ENCODE measurements at places on chromosomes 11 and 22.

GRCh38 chr22:50252082-50253045 is 1.3 kb upstream of the HDAC10 start:
- H3K4me1 ChIP-seq = no peaks in the 10 kb centered on the region
- no peaks in the 10 kb centered on the region for H3K36me3 ChIP-seq
- no peak overlapping the region for H3K27ac ChIP-seq
- H3K4me3 ChIP-seq = peak overlapping the region; percentile 76
- peak; percentile 87 for DNase-seq

DNA sequence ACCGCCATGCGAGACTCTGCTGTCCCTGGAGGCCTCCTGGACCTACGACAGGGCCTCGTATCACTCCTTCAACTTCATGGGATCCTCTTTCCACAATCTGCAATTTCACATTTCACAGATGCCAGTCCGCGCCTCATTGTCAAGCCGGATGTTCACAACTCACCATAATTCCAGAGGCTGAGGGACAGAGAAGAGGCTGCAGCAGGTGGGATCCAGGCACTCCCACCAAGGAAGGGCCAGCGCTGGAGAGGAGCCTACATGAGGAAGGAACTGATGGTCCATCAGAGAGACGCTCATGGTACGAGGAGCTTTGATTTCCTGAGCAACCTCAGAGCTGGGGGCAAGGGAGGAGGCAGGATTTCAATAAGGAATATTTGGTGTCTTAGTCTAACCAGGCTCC is 495.0 kb downstream of the BRD1 start:
- no peak overlapping the region for H3K4me3 ChIP-seq
- H3K4me1 ChIP-seq = no peaks in the 10 kb centered on the region
- no peak for DNase-seq
- H3K36me3 ChIP-seq = no peaks in the 10 kb centered on the region
- no peaks in the 10 kb centered on the region for H3K27me3 ChIP-seq
- H3K27ac ChIP-seq = no peak overlapping the region

DNA sequence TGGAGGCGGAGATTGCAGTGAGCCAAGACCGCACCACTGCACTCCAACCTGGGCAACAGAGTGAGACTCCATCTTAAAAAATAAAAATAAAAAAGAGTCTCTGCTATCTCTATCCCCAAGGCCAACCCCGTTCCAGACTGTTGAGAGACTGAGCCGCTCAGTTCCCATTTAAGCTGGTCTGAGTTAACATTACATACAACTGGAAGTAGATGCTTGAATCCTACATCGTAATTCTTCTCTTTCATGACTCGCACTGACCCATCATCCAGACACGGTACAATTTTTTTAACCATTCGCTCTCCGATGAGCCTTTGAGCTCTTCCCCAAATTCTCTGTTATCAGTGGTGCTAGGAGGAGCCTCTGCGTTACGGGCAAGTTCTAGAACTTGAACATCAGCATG is 4.9 kb upstream of the CYTH4 start:
- H3K4me1 ChIP-seq = no peaks in the 10 kb centered on the region
- no peaks in the 10 kb centered on the region for H3K36me3 ChIP-seq
- H3K4me3 ChIP-seq = no peak overlapping the region
- H3K27me3 ChIP-seq = no peaks in the 10 kb centered on the region
- DNase-seq = no peak

DNA sequence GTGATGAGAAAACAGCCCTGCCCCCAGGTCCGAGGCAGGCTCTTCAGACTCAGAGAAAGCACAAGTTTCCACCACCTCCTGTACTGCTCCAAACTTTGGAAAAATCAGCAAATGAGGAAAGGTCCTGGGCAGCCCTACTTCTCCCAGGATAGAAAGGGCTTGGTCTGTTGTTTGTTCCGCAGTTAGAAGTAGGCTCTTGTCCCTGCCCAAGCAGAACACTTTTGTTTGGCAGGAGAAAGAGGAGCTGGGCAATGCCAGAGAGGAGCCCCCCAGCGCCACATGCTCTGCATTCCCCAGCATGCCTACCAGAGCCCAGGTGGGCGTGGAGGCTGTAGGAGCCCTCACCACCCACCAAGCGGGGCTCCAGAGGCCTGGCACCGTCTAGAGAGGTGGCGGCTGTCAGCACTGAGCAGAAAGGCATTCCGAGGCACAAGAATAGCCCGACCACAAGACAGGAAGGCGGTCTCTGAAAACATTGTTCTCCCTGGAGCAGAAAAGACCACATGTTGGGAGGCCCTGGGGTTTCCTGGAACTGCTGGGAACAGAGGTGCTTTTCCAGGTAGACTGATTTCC is 90.3 kb upstream of the CD82 start:
- no peak overlapping the region for H3K4me3 ChIP-seq
- H3K4me1 ChIP-seq = no peaks in the 10 kb centered on the region
- DNase-seq = no peak
- H3K27me3 ChIP-seq = no peaks in the 10 kb centered on the region
- H3K27ac ChIP-seq = no peak overlapping the region
- peaks cover 2% of the 10 kb centered on the region for H3K36me3 ChIP-seq

DNA sequence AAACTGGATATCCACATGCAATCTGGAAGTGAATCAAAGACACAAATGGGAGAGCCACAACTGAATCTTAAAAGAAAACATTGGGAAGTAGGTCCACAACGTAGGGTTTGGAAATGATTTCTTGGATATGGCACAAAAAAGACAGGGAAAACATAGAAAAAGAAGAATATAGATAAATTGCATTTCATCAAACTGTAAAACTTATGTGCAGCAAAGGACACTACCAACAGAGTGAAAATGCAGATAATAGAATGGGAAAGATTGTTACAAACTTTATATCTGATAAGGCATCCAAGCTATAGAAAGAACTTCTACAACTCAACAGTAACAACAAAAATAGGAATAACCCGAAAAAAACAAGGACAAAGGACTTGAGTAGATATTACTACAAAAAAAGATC is 89.6 kb downstream of the ZNF280B start:
- DNase-seq = no peak
- no peak overlapping the region for H3K27ac ChIP-seq
- no peaks in the 10 kb centered on the region for H3K4me1 ChIP-seq
- H3K27me3 ChIP-seq = peaks cover 68% of the 10 kb centered on the region
- no peak overlapping the region for H3K4me3 ChIP-seq
- H3K36me3 ChIP-seq = no peaks in the 10 kb centered on the region

DNA sequence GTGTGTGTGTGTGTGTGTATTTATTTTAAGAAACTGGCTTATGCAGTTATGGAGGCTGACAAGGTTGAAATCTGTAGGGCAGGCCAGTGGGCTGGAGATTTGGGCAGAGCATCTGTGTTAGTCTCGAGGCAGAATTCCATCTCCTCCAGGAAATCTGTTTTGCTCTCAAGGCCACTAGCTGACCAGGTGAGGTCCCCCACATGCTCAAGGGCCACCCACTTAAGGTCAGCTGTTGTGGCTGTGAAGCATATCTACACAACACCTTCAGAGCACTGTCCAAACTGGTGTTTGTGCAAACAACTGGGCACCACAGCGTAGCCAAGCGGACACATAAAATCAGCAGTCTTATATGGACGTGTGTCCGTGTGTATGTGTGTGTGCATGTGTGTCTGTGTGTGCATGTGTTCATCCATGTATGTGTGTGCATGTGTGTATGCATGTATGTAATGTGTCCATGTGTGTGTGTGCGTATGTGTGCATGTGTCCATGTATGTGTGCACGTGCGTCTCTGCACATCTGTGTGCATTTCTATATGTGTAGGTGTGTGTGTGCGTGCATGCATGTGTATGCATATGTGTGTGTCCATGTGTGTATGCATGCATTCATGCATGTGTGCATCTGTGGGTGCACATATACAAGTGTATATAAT is 400.9 kb downstream of the BRD1 start:
- H3K36me3 ChIP-seq = no peaks in the 10 kb centered on the region
- H3K4me3 ChIP-seq = no peak overlapping the region
- H3K4me1 ChIP-seq = no peaks in the 10 kb centered on the region
- no peaks in the 10 kb centered on the region for H3K27me3 ChIP-seq
- no peak overlapping the region for H3K27ac ChIP-seq
- DNase-seq = no peak

DNA sequence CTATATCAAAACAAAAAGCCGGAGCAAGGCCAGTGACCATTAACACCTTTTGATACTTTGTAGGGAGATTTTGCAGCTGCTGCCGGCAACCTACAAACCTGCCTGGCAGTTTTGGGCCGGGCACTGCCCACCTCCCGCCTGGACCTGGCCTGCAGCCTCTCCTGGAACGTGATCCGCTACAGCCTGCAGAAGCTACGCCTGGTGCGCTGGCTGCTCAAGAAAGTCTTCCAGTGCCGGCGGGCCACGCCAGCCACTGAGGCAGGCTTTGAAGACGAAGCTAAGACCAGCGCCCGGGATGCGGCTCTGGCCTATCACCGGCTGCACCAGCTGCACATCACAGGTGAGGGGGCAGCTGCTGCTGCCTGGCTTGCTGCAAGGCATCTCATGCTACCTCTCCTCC is 34.2 kb downstream of the SHISA8 start:
- no peak for DNase-seq
- H3K36me3 ChIP-seq = peaks cover 96% of the 10 kb centered on the region
- no peaks in the 10 kb centered on the region for H3K27me3 ChIP-seq
- H3K4me1 ChIP-seq = no peaks in the 10 kb centered on the region
- no peak overlapping the region for H3K4me3 ChIP-seq

- H3K27ac ChIP-seq = no peak overlapping the region
- no peaks in the 10 kb centered on the region for H3K27me3 ChIP-seq
- H3K36me3 ChIP-seq = peaks cover 6% of the 10 kb centered on the region
- DNase-seq = no peak
- H3K4me1 ChIP-seq = no peaks in the 10 kb centered on the region
Measured at GRCh38 chr11:98766903-98767302, 253.8 kb upstream of the CNTN5 start.

DNA sequence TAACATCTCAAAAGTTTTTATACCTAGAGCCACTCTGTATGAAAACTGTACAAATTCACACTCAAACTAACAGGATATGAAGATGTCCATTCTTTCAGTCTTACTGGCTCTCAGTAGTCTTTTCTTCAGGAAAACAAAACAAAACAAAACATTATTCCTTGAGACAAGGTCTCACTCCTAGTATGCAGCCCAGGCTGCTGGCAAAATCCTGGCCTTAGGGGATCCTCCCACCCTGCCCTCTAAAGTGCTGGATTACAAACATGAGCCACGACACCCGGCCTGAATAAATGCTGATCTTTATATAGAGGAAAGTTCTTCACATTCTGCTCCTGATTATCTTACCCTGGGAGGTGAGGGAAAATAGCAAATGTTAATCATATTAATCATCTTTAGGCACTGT is 5.1 kb downstream of the APOL2 start:
- H3K27ac ChIP-seq = no peak overlapping the region
- peak; percentile 3 for DNase-seq
- H3K27me3 ChIP-seq = no peaks in the 10 kb centered on the region
- H3K36me3 ChIP-seq = peaks cover 10% of the 10 kb centered on the region
- H3K4me3 ChIP-seq = no peak overlapping the region
- no peaks in the 10 kb centered on the region for H3K4me1 ChIP-seq

DNA sequence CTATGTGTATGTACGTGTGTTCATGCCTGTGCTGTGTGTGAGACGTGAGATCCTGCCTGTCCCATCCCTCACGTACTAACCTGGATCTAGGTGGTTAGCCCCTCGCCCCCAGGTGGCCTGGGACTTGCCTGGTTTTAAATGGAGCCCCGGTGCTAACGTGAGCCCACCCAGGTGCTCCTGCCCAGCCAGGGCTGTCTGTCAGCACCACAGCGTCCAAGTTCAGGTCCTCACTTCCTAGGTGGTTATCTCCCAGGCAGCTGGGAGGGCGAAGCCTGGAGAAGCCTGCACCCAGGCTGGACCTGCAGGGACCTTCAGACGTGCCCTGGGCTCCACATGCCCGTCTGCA is 86.0 kb downstream of the KCNQ1 start:
- H3K27me3 ChIP-seq = no peaks in the 10 kb centered on the region
- no peaks in the 10 kb centered on the region for H3K36me3 ChIP-seq
- H3K27ac ChIP-seq = no peak overlapping the region
- DNase-seq = no peak

DNA sequence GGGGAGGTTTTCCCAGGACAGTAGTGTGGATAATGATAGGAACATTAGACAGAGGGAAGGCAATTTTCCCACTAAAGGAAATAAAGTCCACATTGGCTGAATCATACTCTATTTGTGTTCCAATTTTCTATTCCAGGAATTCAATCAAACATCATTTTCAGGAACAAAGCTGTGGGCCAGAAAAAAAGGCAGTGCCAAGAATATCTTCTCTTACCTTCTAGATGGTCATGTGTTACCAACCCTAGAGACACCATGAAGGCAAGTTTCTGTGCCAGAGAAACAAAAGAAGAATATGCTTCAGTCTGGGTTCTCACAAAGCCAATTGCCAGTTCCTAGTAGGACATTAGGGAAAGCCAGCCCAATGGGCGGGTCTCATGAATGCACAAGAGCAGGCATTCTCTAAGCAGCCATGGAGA is 27.5 kb downstream of the LARGE2 start:
- no peaks in the 10 kb centered on the region for H3K27me3 ChIP-seq
- no peak overlapping the region for H3K4me3 ChIP-seq
- peaks cover 33% of the 10 kb centered on the region for H3K36me3 ChIP-seq

- no peaks in the 10 kb centered on the region for H3K36me3 ChIP-seq
- no peak overlapping the region for H3K27ac ChIP-seq
Measured at GRCh38 chr22:50313600-50313999, 6.2 kb upstream of the PLXNB2 start.

DNA sequence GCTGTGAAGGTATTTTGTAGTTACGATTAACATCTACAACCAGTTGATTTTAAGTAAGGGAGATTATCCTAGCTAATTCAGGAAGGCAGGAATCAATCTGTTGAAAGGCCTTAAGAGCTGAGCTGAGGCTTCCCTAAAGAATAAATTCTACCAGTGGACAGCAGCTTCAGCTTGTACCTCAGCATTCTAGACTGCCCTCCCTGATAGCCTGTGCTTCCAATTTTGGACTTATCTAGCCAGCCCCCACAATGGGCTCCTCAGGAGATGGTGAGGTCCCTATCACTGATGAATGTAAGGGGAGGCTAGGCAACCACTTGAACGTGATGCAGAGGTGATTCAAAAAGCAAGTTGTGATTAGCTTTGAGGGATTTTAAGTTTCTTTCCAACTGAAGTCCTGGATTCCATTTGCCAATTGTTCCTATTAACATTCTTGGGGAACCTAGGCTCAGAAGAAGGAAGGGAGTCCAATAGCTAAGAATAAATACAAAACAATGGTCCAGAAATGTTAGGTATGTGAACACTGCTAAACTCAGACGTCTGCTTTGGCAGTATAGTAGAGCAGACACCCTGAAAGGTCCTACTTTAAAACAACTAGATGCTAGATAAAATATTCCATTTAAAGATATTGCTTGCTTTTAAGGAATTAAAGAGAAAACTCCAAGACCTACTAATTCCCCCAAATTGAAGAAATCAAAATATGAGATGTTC is 404.3 kb upstream of the TENM4 start:
- H3K27me3 ChIP-seq = no peaks in the 10 kb centered on the region
- no peaks in the 10 kb centered on the region for H3K36me3 ChIP-seq
- H3K4me1 ChIP-seq = no peaks in the 10 kb centered on the region
- no peak overlapping the region for H3K27ac ChIP-seq
- no peak overlapping the region for H3K4me3 ChIP-seq

- no peak for DNase-seq
- no peak overlapping the region for H3K4me3 ChIP-seq
- H3K4me1 ChIP-seq = peaks cover 7% of the 10 kb centered on the region
- no peaks in the 10 kb centered on the region for H3K27me3 ChIP-seq
- H3K36me3 ChIP-seq = peaks cover 26% of the 10 kb centered on the region
Measured at GRCh38 chr22:40335358-40335757, 10.9 kb upstream of the ADSL start.

GRCh38 chr11:130212431-130212961 is 52.9 kb downstream of the ST14 start:
- H3K4me1 ChIP-seq = no peaks in the 10 kb centered on the region
- no peak overlapping the region for H3K27ac ChIP-seq
- DNase-seq = peak; percentile 27
- no peaks in the 10 kb centered on the region for H3K27me3 ChIP-seq
- H3K4me3 ChIP-seq = no peak overlapping the region
- no peaks in the 10 kb centered on the region for H3K36me3 ChIP-seq

All from H9 (cell line).